C1 segment of cervical spinal cord (tissue), 14 donors: ENCODE measurements at places on chromosomes 7 and 10.
A peak's percentile ranks its signal among the peaks of the same experiment; 100 is the strongest.

DNA sequence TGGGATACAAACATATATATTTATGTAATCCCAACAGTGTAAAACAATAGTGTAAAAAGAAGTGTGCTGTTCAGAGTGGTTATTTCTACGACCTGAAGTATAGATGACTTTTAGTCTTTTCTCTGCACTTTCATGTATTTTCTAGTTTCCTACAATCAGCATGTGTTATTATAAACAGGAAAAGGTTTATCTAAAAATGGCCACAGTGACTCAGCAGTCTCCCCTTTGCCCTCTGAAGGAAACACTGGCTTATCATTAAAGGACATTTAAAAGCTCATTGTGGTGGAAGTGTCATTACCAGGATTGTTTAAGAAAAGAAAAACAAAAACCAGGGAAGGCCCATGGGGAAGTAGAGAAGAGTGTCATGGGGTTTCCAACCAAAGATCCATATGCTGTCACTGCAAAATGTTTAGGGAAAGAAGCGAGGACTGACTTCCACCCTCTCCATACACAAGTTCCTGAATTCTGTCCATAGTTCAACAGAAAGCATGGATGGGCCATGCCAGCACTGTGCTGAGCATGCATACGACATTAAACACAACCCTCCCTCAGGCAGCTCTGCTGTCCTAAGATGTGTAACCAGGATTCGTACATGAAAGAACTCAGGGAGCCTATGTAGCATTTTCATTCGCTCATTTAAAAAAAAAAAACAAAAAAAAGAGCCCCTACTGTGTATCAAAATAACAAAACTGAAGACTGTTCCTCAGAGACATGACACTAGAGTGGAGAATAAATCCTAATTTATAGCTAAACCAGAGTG is 10.2 kb downstream of the CYREN start:
- DNase-seq, result no peak

DNA sequence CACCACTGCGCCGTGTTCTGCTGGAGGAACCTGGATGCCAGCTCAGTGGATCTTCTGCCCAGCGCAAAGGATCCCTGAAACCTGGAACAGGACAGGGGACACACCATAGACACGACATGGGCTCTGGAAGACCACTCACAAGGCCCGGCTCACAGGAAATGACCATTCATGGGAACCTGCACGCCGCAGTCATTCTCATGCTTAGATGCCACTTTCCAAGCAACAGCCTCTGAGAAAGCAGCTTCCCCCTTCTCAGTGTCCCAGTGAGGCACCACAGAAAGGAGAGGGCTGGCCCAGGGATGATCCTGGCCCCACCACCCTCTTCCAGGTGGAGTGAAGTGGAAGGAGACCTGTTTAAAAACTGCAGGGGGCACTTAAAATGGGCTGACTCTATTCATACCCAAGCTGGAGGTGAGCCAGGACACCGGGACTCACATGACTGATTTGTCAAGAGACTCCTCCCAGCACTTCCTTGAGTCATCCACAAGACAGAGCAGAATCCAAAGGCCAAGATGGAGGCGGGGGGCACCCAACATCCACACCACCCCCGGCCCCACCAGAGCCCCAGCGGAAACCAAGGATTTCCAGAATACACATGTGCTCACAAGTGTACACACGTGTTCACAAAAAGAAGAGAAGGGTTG is 11.2 kb downstream of the CTBP2 start:
- DNase-seq, result peak; percentile 41

DNA sequence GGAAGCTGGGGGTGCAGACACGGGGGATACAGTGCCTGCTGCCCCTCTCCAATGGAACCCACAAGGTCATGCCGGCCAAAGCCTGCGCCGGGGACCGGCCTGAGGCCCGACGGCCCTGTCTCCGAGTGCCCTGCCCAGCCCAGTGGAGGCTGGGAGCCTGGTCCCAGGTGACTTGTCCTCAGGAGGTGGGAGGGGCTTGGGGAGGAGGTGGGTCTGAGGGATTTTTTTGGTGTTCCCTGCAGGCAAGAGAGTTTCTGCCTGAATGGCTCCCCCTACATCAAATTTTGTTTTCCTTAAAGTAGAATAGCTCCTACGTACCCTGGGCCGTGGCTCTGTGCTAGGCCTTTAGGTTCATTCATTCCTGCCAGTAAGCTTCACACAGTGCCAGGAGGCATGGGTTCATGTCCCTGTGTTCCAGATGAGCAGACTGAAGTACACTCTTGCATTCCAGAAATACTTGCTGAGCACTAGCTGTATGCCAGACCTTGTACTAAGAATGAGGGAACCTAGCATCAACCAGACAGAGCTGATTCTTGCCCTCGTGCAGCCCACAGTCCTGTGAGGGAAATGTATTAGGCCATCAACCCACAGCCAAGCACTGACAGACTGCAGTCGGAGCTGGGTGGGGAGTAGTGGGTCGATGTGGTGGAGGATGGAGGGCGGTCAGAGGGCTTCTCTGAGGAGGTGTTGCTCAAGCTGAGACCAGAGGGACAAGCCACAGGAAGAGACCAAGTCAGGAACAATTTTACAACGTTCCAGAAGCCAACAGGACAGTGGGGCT is 31.1 kb downstream of the TBATA start:
- DNase-seq, result no peak

DNA sequence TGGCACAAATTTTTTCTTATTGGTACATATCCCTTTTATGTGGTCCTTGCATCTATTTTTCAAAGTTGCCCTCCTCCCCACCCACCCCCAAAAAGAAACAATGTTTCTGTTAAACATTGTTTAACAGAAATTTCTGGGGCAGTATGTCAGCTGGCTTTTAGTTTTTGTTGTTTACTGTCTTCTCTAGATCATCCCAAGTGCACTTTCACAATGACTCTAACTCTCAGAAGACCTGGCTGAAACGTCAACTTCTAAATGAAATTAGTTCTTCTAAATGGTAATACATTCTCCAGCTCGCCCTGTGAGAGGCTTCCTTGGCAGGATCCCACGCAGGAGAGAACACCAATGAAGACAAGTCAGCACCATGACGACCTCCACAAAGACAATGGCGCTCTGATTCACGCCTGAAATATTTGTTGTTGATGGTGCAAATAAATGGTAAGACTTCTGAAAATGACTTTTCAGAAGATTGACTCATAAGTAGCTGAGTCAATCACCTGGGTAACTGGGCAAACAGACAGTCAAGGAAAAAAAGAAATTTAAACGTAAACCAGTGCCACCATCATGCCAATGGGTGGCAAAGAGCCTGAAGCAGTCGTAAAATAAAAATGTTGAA is 293.7 kb downstream of the FZD1 start:
- no peak for DNase-seq

- DNase-seq, result no peak
Observed at GRCh38 chr7:75578081-75578480, 86.0 kb downstream of the SPDYE5 start.

DNA sequence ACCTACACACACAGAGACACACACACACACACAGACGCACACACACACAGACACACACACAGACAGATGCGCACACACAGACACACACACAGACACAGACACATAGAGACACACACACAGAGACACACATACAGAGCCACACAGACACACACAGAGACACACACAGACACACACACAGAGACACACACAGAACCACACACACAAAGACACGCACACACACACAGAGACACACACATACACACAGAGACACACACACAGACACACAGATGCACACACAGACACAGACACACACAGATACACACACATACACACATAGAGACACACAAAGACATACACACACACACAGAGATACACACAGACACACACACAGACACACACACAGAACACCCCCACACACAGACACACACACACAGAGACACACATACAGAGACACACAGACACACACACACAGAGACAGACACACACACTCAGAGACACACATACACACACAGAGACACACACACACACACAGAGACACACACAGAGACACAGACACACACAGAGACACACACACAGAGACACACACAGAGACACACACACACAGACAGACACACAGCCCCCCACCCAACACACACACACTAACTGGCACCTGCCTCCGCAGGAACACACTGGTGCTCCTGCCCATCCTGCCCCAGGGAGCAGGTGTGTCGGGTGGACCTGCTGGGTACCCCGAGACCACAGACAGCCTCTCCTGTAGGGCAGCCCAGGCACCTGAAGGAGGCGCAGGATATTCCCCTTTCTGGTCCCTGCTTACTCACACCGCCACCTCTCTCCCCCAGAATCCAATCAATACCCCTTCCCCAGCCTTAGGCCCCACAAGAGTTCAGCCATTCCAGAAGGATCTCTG is 5.4 kb upstream of the FZD9 start:
- no peak for DNase-seq

- DNase-seq, result no peak
Observed at GRCh38 chr7:114956702-114957101, 34.8 kb downstream of the MDFIC start.

DNA sequence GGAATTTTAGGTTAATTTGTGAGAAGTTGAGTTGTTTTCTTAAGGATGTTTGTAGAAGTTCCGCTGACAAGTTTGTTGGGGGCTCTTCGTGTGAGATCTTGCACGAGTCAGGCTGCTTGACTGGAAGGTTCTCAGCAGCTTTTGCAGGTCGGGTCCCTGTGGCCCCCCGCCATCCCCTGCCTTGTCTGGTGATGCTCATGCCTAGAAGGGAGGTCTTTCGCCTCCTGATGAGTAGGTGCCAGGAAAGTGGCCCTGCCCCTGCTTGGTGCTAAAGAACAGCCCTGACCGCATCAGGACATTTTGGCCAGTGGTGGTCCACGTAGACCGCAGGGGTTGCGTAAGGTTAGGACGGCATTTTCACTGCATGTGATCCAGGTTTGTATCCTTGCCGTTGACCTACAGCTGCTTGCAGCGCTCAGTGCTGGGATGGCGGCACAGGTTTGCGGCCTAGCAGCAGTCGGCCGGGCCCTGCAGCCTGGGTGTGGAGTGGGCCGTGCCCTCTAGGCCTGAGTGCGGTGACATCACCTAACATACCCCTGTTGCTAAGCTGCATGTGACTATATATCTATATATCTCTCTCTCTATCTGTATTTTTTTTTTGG is 62.4 kb downstream of the DNAJB6 start:
- no peak for DNase-seq

GRCh38 chr7:128829391-128830166 is 627 bp upstream of the FLNC start:
- no peak for DNase-seq

DNA sequence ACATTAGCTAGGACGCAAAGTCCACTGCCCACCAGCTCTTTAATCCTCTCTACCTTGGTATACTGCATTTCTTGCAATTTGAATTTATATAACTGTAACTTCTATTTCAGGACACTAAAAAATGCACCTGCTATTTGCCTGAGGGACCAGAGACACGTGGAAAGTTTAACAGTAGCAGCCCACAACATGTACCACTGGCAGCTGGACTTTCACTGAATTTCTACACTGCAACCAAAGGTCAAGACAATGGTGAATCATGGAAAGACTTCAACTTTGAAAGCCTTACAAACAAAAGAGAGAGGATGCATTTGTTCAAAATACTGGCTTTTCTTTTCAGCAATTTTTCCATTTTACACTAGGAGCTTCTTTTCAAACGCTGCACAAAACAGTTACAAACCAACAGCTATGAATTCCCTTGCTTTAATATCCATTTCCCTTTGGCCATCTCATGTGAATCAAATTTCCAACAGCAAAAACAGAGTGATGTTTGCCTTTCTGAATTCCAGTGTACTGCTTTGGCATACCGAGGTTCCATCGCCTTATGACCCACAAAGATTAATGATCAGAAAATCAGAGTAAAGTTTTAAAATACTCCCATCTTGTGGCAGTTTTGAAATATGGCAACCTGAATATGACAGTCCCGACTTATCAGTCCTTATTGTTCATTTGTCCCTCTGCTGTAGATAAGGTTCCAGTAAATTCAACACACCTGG is 29.9 kb upstream of the HNRNPH3 start:
- peak; percentile 1 for DNase-seq

GRCh38 chr10:86042161-86042560 is 324.4 kb downstream of the GRID1 start:
- no peak for DNase-seq

GRCh38 chr7:3075441-3075840 is 31.8 kb upstream of the CARD11 start:
- DNase-seq, result no peak

- no peak for DNase-seq
Observed at GRCh38 chr10:131885391-131886165, 15.2 kb upstream of the PPP2R2D start.

DNA sequence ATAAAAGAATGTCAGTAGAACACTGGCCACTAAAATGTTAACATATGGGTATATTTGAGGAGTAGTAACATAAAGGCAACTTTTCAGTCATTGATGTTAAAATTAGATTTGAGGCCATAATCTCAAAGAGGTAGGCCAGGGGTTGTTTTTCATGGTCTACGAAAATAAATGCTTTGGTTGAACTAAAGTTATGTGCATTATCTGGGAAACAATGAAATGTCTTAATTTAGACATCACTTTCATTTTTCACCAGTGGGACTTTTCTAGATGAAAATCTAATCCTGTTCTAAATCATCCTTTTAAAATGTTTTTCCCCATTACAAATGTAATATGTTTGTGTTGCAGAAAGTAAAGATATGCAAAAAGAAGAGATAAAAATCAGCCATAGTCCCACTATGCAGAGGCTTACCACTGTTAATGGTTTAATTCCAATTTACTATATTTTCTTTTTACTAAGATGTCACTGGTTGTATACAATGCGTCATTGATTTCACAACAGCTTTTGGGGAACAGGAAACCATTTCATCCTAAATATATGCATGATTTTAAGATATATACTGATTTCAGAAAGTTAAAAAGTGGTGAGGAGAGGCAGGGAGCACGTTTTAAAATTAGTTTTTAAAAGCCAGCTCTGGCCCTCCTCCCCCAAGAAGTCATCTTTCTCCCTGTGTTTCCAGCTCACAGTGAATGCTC is 64.3 kb downstream of the ARID5B start:
- no peak for DNase-seq

DNA sequence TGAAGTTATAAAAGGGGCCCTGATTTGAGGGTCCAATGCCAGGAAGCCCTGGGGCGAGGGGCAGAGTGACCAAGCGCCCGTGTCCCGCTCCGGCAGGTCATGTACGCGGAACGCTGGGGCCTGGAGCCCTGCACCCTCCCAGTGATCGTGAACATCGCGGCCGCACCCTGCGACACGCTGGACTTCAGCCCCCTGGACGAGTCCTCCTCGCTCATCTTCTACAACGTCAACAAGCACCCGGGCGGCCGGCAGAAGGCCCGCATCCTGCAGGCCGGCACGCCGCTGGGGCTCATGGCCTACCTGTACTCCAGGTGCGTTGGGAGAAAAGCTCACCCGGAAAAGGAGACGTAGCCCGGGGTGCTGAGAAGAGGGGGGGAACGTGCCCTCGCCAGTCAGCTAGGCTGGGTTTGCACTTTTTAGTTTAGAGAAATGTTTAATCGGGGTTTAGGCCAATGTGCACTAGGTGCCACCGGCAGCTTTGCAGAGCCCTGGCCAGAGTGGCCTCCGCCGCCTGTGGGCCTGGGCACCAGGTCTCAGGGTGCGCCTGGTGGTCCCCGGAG is 22.9 kb upstream of the UTF1 start:
- DNase-seq, result no peak

DNA sequence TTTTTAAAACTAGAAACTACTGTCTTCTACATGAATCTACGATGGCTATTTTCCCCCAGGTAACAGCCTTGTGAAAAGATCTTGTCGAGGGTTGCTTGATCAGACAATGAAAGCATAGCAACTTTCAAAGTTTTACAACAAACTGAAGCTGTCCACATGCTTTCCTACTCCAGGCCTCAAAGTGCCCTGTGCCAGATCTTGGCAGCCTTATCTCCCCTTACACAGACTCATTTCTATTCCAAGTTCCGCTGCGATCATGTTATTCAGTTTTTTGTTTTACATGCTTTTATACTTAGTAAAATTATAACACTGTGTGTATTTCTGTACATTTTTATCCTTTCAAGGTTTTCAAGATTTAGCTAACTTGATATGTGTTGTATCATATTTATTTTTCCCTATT is 661.7 kb upstream of the SORCS1 start:
- no peak for DNase-seq
